ENCODE measurements at places on chromosomes 2 and 18. TPM values are rescaled to one million over a fixed set of nuclear protein-coding genes. Genes with fewer than 3 reads are reported as not detected.

The TRIB2 gene
- 239 TPM for polyA plus RNA-seq

The FSHR gene
- polyA plus RNA-seq: not detected

The CXCR4 gene
- polyA plus RNA-seq: 45.7 TPM

The SATB2 gene
- 18.7 TPM for polyA plus RNA-seq

The TMEM163 gene
- polyA plus RNA-seq: 1.6 TPM
